ENCODE measurements at places on chromosomes 6 and 20.

DNA sequence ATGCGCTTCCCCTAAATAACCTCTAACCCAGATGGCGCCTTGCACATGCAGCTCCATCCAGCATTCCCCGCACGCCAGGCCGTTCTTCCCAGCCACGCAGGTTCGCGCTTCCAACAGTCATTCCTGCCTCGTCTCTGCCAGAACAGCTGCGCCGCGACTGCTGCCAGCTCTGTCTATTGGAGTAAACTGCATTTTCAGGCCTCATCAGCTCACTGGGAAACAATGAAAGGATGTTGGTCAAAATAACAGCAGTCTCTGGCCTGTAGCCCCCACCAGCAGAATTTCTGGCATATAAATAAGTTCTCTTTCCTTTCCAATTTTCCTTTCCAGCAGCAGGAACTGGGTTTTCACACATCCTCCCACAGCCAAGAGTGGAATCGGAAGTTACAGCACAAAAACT, 14.6 kb downstream of the NRSN1 start:
- DNase-seq, result no peak

DNA sequence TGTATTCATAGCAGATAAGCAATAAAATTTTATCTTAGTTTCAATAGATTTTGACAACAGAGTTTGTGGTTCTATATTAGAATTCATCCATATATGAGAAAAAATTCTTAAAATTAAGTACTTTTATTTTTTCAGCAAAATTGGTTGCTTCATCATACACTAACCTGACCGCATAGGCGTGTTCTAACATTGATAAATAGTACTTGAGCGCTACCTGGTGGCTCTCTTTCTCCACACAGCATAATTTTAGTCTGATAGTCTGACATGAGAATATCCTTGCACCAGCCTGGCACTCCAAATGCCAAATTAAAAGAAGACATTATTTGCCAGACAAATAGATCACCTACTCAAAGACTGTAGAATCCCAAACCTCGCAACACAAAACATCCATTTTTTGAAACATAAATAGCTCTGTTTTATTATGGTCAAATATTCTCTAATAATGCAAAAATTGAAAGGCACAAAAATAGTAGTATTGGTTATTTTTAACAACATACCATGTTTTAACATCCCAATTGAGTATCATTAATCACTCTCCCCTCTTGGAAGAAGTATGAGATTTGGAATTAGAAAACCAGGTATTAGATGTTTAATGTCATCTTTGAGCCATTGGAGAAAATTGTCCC, 33.0 kb upstream of the FILIP1 start:
- DNase-seq, result no peak

- DNase-seq, result no peak
These were observed 56.6 kb downstream of the TGM2 start for GRCh38 chr20:38108438-38108985.

DNA sequence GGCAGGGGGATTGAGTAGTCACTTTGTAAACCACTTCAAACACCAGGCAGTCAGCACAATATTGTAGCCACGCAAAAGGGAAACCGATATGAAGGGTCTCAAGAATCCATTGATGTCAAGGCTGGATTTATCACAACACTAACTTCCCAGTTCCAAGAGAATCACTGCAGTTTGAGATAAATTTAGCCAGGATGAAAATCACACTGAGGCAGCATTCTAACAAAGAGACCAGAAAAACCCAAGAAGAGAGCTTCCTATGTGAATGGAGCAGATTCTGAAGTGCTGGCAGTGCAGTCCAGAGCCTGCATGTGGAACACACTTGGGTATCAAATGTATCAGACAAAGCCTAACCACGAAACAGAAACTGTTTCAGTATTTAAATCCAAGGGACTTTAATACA, 84.6 kb downstream of the KIF16B start:
- no peak for DNase-seq

- DNase-seq, result no peak
These were observed 28.9 kb upstream of the BLCAP start for GRCh38 chr20:37556538-37556937.

DNA sequence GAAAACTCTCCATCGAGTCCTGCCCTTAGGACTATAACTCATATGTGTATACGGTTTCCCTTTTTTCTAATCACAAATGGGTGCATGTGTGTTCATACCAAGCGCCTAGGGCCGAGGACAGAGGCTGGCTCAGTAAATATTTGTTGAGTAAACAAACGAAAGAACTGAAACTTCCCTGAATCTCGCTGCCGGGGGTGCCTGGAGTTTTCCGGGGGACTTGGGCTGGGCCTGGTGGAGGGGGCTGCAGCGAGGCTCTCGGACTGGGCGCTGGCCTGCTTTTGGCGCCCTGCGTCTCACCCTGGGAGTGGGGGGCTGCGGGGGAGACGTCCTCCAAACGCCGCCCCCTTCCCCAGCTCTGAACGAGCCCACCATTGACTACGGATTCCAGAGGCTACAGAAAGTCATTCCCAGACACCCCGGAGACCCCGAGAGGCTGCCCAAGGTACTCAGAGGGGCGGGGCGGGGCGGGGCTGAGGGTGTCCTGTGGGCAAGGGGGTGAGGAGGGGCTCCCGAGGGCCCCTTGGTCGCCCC, 49.0 kb downstream of the CPXM1 start:
- DNase-seq, result no peak

DNA sequence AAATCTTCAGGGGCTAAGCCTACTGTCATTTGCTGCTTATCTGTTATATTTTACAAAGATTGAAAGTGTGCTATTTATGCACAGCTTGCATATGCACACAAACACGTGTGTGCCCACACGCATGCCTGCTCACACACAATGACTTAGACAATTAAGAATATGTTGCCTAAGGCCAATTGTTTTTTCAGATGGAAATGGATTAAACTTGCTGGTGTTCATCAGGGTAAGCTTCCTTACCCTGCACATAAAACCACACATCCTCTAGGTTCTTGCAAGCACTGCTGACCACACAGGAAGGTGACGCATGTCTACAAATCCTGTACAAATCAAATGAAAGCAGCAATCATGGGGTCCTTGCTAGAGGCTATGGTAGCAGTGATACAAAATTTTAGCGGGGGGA, 58.4 kb downstream of the GJA10 start:
- DNase-seq, result no peak

DNA sequence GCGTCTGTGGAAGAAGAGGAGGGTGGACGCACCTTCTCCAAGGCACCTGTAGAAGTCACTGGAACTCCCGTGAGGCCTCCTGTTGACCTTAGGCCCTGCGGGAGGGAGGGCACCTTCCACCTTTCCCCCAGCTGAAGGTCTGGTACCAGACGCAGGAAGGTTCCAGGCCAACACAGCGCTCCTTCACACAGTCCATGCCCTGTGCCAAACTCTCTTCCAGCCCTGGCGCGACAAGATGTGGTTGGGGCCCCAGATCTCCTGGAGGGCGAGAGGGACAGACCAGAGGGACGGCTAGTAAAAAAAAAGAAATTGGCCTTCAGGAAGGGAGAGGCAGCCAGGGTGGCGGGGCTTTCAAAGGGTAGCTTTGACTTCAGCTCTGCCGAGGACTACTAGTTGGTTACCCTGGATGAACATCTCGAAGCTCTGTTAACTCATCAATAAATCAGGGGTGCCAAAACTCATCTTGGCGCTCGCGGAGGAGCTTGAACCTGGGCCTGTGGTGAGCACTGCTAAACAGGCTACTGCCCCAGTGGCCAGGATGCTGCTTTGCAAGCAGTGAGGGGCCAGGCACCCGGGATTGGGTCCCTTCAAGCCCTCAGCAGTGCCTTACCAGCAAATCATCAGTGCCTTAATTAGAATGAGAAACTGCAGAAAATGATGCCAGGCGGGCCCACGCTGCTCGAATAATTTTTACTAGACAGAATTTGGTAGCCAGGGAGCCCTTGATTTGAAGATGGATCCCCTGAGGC, 14.9 kb downstream of the AARS2 start:
- DNase-seq, result no peak

DNA sequence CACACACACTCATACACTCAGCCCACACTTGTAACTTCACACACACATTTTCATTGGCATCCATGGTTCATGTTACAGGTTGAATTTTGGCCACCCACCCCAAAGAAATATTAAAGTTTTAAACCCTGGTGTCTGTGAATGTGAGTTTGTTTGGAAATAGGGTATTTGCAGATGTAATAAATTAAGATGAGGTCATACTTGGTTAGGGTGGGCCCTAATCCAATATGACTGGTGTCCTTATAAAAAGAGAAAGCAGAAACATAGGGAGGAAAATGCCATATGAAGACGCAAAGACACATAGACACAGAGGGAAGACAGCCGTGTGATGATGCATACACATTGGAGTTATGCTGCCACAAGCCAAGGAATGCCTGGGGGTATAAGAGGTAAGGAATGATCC, 39.7 kb upstream of the HDDC2 start:
- no peak for DNase-seq

DNA sequence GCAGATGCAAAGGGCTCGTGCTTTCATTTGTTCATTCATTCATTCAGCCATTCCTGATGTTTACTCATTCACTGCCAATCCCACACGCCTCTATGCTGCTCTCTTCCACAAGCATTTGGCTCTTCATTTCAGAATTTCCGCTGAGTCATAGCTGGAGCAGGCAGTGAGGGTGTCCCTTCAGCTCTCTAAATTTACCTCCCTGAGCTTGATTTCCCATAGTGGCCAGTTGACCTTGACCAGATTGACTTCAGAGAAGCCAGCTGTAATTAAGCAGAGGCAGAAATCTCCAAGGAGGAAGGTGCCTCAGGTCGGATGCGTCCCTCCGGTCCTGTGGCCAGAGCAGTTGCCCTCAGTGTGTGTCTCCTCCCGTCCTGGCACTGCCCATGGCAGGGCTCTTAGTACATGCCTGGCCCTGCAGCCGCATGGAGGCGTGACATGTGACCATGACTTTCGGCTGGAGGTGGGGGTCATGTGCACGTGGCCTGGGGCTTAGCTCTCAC, 267.2 kb upstream of the ECI2 start:
- DNase-seq, result no peak

- no peak for DNase-seq
These were observed 28.8 kb downstream of the TFAP2D start for GRCh38 chr6:50742161-50742560.

DNA sequence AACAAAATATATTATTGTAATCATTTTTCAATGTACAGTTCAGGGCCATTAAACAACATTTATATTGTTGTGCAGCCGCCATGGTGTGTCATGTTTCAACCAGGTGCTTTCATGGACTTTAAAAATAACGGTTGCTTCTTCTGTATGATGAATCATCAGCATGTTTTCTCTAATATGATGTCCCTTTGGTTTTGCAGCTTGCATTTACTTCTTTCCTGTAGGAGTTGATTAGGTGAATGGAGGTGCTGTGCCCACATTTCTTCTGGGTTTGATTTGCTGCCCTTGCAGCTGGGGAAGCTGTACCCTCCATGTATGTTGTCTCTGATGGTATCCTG, 54.9 kb upstream of the TULP4 start:
- DNase-seq, result no peak

GRCh38 chr6:19024737-19025136, 637.6 kb downstream of the RNF144B start:
- no peak for DNase-seq

DNA sequence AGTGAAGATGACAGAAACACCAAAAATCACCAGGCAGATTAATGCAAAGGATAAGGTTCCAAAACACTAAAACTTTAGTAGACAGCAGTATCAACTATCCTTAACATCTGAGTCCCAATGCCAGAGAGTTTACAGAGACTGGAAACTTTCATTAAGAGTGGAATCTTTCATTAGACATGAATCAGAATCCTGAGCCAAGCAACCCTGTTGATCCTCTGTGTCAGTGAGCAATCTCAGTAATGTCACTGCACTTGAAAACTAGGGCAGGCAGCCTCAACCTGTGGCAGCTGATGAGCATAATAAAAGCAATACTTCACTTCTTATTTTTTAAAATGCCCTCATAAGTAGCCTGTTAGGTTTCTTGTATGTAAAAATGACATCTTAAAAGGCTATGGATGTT, 252.8 kb upstream of the PLN start:
- no peak for DNase-seq

DNA sequence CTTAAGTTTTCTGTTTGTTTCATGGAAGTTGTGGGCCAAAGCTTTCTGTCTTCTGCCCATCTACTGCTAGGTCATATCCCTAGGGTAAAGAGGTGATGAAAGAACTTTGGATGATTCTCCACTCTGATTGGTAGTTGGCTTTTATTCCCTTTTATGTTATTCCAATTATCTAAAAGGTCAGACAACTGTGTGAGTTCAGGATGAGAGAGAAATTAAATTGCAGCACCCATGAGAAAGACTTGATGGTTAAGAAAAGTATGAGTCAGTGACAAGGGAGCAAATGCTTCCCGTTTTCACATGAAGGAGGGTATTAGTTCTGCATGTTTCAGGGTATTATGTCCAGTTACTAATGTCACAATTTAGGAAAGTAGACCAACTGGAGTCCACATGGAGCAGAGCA, 136.3 kb downstream of the CD109 start:
- no peak for DNase-seq

DNA sequence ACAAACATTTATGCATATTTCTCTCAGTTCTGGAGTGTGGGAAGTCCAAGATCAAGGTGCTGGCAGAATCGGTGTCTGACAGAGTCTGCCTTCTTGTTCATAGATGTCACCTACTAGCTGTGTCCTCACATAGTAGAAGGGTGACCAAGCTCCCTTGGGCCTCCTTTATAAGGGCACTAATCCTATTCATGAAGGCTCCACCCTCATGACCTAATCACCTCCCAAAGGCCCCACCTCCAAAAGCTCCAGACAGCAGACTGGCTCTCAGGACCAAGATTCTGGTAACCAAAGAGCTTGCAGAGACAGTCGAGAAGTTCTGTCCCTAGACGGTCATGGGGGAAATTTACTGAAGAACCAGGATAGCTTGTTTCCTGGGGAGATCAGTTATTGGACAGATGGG, 139.1 kb downstream of the COL9A1 start:
- no peak for DNase-seq

- DNase-seq, result no peak
These were observed 426.7 kb downstream of the PTPRT start for GRCh38 chr20:42763015-42763414.

DNA sequence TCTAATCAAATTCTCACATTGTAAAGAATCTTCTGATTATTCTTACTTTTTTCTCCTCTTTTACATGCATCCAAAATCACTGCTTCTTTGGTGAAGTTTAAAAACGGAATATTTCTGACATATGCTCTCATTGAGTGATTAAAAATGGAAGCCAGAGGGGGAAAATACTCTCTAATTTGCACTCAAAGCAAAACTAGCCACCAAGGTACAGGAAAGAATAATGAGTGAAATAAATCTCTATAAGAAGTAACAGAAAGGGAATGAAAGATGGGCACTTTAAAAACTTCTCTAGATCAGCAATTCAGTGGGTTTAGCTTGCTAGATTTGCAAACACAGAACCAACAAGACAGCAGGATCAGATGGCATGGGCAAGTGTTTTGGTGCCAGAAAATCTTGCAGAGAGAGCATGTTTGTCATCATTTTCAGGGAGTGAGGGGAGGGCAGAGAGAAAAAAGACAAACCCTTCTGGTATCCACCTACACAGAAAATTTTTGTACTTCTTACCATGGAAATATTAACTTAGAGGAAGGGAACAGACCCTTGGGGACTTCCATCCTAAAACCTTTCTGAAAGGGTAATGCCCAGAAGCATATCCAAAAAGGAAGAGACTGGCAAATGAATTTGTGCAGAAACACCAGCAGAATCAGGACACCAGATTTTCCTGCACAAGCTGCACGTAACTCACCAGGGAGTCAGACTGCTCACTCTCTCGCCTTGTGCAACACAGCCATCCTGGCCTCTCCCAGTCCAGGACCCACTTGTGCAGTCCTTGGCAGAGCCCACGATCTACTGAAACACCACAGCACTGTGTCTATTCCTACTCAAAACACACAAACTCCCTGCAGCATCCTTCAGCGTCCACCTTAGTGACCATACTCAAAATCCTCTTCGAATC, 270.2 kb upstream of the PRDM1 start:
- no peak for DNase-seq
